Stomach (tissue), 19 donors: ENCODE measurements at places on chromosomes 5 and 9. TPM values are rescaled to one million over a fixed set of nuclear protein-coding genes. Genes with fewer than 3 reads are reported as not detected.

DNA sequence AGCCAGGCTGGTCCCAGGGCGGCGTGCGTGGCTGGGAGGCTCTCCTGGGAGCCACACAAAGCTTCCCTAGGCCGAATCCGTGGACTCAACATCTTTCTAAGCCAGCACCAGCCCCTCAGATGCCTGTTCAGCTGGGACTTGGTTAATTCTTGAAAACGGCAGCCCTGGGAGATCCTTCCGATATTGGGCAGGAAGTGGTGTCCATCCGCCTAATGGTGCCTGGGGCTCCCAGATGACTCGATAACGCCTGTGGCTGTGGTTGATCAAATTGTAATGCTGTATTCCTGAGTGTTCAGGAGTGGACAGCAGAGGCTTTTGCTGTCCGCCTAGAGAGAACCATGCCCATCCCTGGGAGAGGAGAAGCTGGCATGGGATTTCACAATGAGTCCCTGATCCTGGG, 14.1 kb downstream of the KCNT1 start:
- DNase-seq, result no peak

GRCh38 chr5:113118765-113119164, 142.2 kb downstream of the DCP2 start:
- DNase-seq, result no peak

DNA sequence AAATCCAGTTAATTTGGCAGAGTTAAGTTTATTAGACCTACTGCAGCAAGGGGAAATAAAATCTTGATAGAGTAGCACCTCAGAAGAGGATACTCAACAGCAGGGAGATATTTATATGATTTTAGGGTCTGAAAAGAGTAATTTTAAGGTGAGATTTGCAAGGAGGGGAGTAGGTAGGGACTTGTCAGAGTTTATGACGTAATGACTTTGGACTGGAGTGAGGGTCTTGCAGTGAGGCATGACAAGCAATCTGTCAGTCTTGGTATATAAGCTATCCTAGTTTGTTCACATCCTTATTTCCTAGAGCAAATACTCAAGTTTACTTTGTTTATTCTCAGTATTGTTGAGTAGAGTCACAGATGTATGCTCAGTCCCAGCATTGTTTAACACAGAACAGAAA, 722.6 kb downstream of the TLE4 start:
- DNase-seq, result no peak

- no peak for DNase-seq
Observed at GRCh38 chr9:124390794-124391658, 24.2 kb downstream of the PSMB7 start.

The MYMK gene
- not detected for polyA plus RNA-seq

DNA sequence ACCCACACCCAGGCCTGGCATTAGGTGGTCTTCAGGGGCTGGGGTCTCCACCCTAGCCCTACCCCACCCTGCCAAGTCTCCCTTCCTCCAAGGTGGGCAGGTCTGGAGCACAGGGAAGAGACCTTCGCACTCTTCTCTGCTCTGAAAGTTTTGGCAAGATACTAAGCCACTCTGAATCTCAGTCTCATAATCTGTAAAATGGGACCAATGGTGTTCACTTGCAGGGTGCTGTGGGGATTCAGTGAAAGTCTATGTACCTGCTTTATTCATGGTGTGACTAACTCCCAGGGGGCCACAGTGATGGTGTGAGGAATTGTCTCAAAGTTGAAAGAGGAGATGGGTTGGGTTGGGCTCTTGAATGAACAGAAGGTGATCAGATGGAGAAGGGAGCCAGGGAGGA, 25.0 kb downstream of the LHX2 start:
- DNase-seq, result no peak

The RECK gene
- polyA plus RNA-seq, result 4.7 TPM

DNA sequence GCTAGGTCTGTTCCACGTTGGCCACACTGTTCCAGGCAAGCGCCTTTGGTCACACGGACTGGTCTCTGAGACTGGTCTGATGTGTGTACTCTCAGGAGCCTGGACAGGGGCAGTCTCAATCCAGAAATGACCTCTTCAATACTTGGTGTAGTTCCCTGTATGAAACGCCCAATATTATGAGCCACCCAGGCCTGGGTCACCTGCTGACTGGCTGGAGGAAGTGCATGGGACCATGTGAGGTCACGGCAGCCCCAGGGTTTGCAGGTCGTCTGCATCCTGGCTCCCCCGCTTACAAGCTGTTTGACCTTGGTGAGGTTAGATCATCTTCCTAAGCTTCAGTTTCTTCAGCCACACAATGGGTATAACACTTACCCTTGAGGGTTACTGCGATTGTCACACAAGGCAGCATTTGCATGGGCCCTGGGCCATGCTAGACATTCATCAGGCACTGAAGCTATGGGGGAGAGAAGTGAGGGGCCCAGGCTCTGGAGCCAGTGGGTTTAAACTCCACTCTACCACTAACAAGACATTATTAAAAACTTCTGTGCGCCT, 5.2 kb upstream of the GRHPR start:
- no peak for DNase-seq

The PCDHB13 gene
- polyA plus RNA-seq, result 0.12 TPM

The SLC36A1 gene
- 1.7 TPM for polyA plus RNA-seq

DNA sequence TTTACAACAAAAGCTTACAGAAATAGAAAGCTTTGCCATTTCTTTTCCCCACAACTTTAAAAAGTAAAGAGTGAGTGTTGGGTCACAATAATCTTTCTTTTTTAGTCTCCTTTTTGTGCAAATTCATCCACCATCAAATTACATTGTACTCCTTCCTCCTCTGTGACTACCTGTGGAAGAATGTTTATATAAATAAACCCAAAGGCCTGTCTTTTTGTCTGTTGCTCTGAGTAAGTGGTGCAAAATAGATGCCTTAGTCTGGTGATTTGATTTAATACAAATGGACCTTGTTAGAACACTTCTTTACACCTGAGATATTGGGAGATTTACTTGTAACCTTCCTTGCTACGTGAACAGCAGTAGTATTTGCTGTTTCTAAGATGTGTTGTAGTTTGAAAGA, 53.5 kb upstream of the TAF11L2 start:
- DNase-seq, result no peak

- DNase-seq, result no peak
Observed at GRCh38 chr9:107020040-107020530, 157.1 kb downstream of the ZNF462 start.

DNA sequence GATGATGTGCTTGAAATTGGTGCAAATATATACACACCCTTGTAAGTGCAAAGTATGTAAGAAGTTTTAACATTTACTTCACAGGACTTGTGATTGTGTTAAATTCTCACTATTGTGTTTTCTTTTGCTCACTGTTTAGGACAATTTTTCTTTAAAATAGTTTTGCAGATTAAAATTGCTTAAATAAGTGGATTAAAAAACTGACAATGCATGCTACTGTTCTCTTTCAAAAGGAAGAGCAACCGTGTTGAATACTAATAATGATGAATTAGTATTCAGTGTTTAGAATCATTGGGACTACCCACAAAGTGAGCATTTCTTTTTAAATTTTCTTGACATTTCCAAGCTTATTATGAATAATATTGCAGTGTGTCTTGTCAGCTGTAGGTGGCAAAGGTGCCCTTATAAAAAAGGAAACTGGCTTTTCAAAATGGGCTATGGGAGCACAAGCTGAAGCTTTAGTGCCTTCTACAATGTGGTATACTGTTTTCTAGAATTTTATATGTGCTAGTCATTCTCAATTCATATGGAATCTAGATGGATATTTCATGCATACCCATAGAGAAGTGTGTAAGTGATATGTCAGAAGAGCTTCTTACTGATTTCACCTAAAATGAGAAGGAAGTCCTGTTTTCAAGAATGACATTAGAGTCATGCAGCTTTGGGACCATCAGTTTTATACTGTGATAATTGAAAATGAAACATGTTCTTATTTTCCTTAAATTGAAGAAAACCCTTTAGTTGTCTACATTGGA, 35.4 kb downstream of the SREK1 start:
- no peak for DNase-seq

GRCh38 chr9:110788871-110789270, 120.3 kb downstream of the MUSK start:
- DNase-seq, result no peak
